NCI-H446 (cell line): ENCODE measurements at places on chromosomes 5 and 9.

- no peak for DNase-seq
These were observed 49.3 kb upstream of the TTC23L start for GRCh38 chr5:34789639-34790038.

GRCh38 chr5:14327624-14328023 is 184.5 kb downstream of the TRIO start:
- DNase-seq: no peak

GRCh38 chr9:94002316-94003140 is 47.4 kb upstream of the BARX1 start:
- DNase-seq: no peak

DNA sequence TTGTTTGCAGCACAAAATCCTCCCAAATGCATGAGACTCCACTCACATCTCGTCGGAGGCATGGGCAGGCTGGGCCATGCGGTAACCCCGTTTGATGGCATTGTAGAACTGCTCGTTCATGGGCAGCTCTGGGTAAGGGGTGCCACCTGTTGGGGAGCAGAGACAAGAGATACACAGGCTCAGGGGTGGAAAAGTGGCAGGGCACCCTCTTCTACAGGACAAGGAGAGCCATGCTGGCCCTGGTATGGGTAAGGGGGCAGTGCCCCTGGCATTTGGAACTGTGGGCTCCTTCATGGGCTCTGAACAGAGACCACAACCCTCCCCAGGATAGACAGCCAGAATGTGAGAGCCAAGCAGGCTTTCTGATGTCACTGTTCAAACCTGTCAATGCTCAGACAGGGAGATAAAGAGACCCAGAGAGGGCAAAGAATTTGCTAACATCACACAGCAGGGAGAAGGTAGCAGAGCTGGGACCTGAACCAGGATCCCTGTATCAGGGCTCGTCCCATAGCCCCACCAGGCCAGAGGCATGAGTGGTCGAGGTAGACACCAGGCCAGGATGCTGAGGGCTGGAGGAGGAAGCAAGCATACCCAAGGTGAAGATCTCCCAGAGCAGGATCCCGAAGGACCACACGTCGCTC is 33.2 kb upstream of the CSF1R start:
- no peak for DNase-seq

DNA sequence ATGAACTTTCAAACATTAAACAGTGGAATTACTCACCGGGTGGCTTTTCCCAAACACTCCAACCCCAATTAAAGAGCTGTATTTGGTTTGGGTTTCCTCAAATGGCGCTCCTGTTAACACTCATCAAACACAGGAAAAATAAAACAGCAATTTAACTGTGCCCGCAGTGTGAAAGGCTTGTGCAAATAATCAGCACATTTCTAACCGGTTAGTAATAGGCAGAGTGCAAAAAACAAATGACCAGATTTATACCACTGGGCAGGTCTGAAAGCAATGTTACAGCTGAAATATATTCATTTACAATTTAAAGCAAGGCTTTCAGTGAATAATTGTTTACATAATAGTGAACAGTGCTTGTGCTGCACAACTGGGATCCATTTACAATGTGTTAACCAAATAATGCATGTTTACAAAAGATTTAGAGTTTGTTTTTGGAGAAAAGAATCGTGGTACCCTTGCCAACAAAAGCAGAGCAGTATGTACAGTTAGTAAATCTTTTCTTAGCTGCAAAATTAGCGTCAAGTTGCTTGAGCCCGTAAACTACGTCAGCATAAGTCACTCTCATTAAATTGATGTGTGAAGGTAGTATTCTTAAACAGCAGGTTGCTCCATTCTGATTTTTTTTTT is 662.9 kb upstream of the ZNF608 start:
- peak; percentile 17 for DNase-seq

DNA sequence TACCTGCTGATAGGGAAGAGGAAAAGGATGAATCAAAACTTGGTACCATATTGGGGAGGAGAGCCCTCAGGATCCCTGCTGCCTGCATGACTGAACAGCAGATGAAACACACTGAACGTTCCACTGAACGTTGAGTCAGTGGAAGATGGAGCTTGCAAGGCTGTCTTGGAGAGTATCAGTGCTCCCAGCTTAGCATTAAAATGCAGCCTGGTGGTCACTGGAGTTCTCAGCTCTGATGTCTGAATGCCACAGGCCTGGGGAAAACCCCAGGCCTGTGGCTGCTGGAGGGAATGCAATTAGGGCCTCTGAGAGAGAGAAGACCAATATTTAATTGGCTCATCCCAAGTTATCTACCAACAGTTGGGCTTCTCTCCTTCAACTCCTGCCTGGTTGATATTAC is 54.5 kb downstream of the PDE4D start:
- DNase-seq: peak; percentile 28

- peak; percentile 29 for DNase-seq
These were observed 73.0 kb downstream of the GADD45G start for GRCh38 chr9:89677702-89678395.
